Lung (tissue), 17 donors: ENCODE measurements at places on chromosomes 3 and 15. TPM values are rescaled to one million over a fixed set of nuclear protein-coding genes. Genes with fewer than 3 reads are reported as not detected.
A peak's percentile ranks its signal among the peaks of the same experiment; 100 is the strongest.

GRCh38 chr15:96293441-96293840 is 37.1 kb upstream of the NR2F2 start:
- H3K27ac ChIP-seq, result no peak overlapping the region
- DNase-seq, result no peak
- peaks cover 16% of the 10 kb centered on the region for H3K36me3 ChIP-seq
- no peaks in the 10 kb centered on the region for H3K4me1 ChIP-seq

DNA sequence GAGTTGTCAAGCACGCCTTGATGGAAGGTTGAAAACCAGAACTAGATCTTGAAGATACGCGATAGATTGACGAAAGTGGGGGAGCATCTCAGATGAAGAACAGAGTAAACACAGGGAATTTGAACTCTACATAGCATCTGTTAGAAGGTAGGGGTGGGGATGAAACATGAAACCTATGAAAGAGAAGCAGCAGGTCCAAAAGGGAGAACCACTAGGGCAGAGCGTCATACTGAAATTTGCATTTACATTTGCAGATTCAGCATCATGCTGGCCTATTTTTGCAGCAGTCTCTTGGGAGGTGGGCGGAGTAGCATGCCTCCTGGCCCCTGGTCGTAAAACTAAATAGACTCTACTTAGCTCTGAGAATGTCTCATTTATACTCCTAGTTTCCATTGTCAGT is 46.1 kb upstream of the RASGRP1 start:
- no peaks in the 10 kb centered on the region for H3K36me3 ChIP-seq
- H3K27ac ChIP-seq, result no peak overlapping the region
- no peaks in the 10 kb centered on the region for H3K27me3 ChIP-seq
- no peak overlapping the region for H3K4me3 ChIP-seq

- no peaks in the 10 kb centered on the region for H3K36me3 ChIP-seq
- DNase-seq, result no peak
These were observed 990 bp downstream of the ITIH4 start for GRCh38 chr3:52829482-52829881.

DNA sequence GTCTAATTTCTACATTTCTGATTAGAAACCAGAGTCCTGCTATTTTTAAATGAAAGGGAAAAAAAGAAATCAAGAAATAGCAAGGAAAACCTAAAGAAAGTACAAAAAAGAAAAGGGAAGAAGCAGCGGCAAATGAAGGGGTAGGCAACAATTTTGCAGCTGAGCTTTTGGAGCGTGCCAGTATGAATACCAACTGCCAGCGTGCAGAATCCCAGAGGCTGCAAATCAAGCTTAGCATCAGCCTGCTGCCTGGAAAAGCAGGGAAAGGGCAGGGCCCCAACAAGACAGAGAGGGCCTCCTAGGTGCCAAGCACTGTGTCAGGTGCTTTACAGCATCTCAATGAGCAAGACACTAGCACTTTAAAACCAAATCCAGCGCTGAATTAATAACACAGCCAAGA is 176.8 kb downstream of the STT3B start:
- H3K27me3 ChIP-seq, result no peaks in the 10 kb centered on the region
- H3K4me1 ChIP-seq, result no peaks in the 10 kb centered on the region
- no peak overlapping the region for H3K4me3 ChIP-seq
- H3K27ac ChIP-seq, result no peak overlapping the region

GRCh38 chr3:78728406-78729145 is 1039.2 kb downstream of the ROBO1 start:
- no peak overlapping the region for H3K27ac ChIP-seq
- no peak overlapping the region for H3K4me3 ChIP-seq
- peak; percentile 95 for DNase-seq
- no peaks in the 10 kb centered on the region for H3K27me3 ChIP-seq

DNA sequence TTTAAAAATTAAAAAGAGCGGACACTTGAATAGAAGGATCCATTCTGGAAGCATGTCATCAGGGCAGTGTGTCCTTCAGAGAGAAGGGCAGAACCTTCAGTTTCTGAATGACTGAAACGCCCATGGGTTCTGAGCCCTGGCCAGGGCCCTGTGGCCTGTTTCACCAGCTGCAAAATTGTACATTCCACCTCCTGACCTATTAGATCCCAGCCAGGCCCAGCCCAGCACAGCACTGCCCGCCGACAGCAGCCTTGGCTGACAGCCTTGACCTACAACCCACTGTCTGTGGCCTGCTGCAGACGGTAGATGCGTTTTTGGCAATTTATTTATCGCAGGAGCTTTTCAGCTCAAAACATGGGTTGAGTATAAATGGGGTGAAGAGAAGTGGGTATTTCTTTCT is 5.9 kb upstream of the POLG start:
- no peaks in the 10 kb centered on the region for H3K4me1 ChIP-seq
- no peak overlapping the region for H3K27ac ChIP-seq
- H3K4me3 ChIP-seq, result no peak overlapping the region
- DNase-seq, result no peak
- H3K36me3 ChIP-seq, result no peaks in the 10 kb centered on the region

- no peaks in the 10 kb centered on the region for H3K36me3 ChIP-seq
- no peak overlapping the region for H3K27ac ChIP-seq
- H3K4me1 ChIP-seq, result no peaks in the 10 kb centered on the region
- DNase-seq, result peak; percentile 89
- no peak overlapping the region for H3K4me3 ChIP-seq
These were observed 212.5 kb downstream of the OSBPL10 start for GRCh38 chr3:31768479-31769125.

DNA sequence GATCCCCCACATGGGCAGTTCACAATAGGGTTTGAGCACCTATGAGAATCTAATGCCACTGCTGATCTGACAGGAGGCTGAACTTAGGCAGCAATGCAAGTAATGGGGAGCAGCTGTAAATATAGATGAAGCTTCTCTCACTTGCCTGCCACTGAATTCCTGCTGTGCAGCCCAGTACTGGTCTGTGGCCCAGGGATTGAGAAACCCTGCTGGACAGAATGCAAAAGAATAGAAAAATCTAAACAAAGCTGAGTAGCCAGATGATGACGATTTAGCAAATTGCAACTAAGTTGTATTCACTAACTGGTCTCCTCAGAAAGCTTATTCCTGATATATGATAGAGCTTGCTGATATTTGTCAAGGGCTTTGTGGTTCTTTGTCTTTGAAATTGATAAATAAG is 34.3 kb upstream of the APH1B start:
- DNase-seq, result peak; percentile 40
- peaks cover 29% of the 10 kb centered on the region for H3K4me1 ChIP-seq
- H3K27me3 ChIP-seq, result no peaks in the 10 kb centered on the region

- H3K27me3 ChIP-seq, result no peaks in the 10 kb centered on the region
- H3K4me1 ChIP-seq, result peaks cover 50% of the 10 kb centered on the region
- H3K36me3 ChIP-seq, result no peaks in the 10 kb centered on the region
- no peak overlapping the region for H3K27ac ChIP-seq
These were observed 13.4 kb downstream of the ITPR1 start for GRCh38 chr3:4506559-4507023.

DNA sequence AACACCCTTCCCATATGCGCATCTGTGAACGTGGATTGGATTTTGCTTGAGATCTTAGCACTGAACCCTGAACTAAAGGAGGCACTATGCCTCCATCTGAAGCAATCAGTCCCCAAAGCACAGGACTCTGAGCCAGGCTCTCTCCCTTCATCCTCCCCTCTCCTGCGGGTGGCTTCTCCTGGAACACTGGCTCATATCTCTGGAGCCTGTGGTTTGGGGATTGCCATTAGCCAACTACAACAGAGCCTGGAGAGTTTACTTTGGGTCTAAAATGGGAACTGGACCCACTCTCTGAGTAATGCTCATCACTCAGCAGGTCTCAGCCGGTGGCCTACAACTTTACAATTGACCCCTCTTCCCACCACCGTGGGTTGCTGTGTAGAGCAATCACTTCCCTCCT is 190.8 kb upstream of the HES1 start:
- H3K4me3 ChIP-seq, result no peak overlapping the region
- no peaks in the 10 kb centered on the region for H3K36me3 ChIP-seq
- no peak overlapping the region for H3K27ac ChIP-seq
- no peak for DNase-seq
- H3K4me1 ChIP-seq, result peaks cover 2% of the 10 kb centered on the region

- no peaks in the 10 kb centered on the region for H3K36me3 ChIP-seq
- DNase-seq, result no peak
- H3K4me1 ChIP-seq, result no peaks in the 10 kb centered on the region
- no peak overlapping the region for H3K4me3 ChIP-seq
- no peak overlapping the region for H3K27ac ChIP-seq
These were observed 687.0 kb upstream of the NECTIN3 start for GRCh38 chr3:110384601-110385000.

- no peak for DNase-seq
- no peak overlapping the region for H3K4me3 ChIP-seq
- no peak overlapping the region for H3K27ac ChIP-seq
- no peaks in the 10 kb centered on the region for H3K36me3 ChIP-seq
- no peaks in the 10 kb centered on the region for H3K27me3 ChIP-seq
These were observed 82.2 kb downstream of the ABI3BP start for GRCh38 chr3:100910986-100911385.

DNA sequence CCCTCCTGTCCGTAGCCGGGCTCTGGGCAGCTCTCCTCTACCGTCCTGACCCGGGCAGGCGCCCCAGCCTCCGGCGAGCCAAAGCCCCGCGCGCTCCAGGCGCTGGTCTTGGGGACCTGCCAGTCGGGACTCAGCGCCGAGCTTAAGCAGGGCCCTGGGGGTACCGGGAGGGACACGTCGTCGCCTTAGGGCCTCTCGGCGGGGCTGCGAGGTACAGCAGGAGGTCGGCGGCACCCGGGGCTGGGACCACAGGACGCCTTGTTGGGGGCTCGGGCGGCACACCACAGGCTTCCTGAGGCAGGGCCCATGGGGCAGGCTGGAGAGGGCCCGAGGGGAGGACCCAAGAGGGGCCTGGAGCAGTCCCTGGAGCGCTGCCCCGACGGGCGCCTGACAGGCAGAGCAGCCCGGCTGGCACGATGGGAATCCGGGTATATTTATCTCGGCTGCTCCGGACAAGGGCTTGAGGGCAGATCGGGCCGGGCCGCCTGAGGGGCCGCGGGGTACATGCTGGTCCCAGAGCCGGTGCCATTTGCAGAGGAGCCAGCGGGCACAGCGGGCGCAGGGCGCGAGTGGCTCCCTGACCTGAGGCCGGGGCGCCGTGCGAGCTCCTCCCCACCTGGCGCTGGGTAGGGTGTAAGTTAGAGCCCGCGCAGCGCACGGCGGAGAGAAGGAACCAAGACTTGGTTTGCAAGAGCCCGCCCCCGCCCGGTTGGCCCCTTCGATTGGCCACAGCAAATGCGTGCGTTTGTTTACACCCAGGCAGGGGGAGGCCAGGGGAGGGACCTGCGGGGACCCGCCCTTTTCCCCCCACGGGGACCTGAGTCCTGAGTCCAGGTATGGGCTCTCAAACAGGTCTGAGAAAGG is 574 bp downstream of the SLC38A3 start:
- peaks cover 2% of the 10 kb centered on the region for H3K27me3 ChIP-seq
- H3K4me3 ChIP-seq, result peak overlapping the region; percentile 24
- H3K36me3 ChIP-seq, result no peaks in the 10 kb centered on the region
- no peak overlapping the region for H3K27ac ChIP-seq

DNA sequence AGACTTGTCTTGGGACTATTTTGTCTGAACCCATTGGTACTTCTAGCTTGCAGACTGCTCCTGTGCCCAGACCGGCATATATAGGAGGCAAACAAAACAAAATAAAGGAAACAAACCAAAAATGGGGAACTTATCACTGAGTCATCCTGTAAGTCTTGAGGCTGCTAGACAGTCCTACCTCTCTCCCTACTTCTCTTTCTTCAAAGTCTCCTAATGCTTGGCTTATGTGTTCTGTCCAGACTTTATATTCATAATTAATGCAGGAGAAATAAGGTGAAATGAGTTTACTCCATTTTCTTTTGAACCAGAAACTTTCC is 266.2 kb downstream of the ZNF385D start:
- H3K27ac ChIP-seq, result no peak overlapping the region
- H3K36me3 ChIP-seq, result no peaks in the 10 kb centered on the region
- H3K27me3 ChIP-seq, result no peaks in the 10 kb centered on the region
- no peak overlapping the region for H3K4me3 ChIP-seq

- no peaks in the 10 kb centered on the region for H3K27me3 ChIP-seq
These were observed 36.8 kb upstream of the TBL1XR1 start for GRCh38 chr3:177234121-177234520.

GRCh38 chr3:13693441-13693840 is 144.5 kb downstream of the FBLN2 start:
- H3K27me3 ChIP-seq, result no peaks in the 10 kb centered on the region
- no peak overlapping the region for H3K27ac ChIP-seq
- no peak for DNase-seq
- no peaks in the 10 kb centered on the region for H3K4me1 ChIP-seq
- H3K4me3 ChIP-seq, result no peak overlapping the region

DNA sequence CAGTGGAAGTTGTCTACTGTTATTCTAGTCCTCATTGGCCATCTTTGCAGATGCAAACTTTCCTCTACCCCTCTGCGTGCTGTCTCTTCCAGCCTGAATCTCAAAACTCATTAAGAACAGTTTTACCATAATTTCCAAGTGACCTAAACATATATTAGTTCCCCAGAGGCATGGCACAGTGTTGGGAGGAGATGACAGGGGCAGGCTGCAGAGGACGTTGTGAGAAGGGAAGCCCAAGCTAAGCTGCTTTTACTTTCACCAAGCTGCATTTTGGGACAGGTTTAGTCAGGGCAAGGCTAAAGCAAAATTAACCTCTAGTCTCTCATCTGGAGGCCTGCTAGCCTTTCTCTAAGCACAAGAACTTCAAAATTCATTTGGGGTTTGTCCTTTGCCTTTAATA is 318.6 kb upstream of the SATB1 start:
- DNase-seq, result no peak
- H3K4me3 ChIP-seq, result no peak overlapping the region
- no peaks in the 10 kb centered on the region for H3K27me3 ChIP-seq
- H3K36me3 ChIP-seq, result no peaks in the 10 kb centered on the region
- no peaks in the 10 kb centered on the region for H3K4me1 ChIP-seq

DNA sequence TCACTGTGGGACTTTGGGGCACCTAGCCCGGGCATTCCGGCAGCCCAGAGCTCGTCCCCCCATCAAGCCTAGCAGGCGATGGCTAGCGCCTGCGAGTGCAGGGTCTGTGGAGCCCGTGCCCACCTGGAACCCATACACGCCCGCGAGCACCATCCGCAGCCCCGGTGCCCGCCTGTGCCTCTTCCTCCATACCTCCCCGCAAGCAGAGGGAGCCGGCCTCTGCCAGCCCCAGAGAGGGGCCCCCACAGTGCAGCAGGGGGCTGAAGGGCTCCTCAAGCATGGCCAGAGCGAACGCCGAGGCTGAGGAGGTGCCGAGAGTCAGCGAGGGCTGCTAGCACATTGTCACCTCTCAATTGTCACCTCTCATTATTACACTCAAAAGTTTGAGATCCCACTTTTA is 167.8 kb upstream of the EPHA6 start:
- no peak for DNase-seq
- no peaks in the 10 kb centered on the region for H3K27me3 ChIP-seq
- H3K36me3 ChIP-seq, result no peaks in the 10 kb centered on the region
- no peaks in the 10 kb centered on the region for H3K4me1 ChIP-seq
- H3K4me3 ChIP-seq, result no peak overlapping the region

CLSTN2 gene
- polyA plus RNA-seq, result 0.07 TPM

FBN1 gene
- polyA plus RNA-seq, result 6.0 TPM

SEMA3G gene
- 19.1 TPM for polyA plus RNA-seq

SAMD7 gene
- not detected for polyA plus RNA-seq

GOLGA6L24 gene
- polyA plus RNA-seq, result not detected

SAMMSON gene
- polyA plus RNA-seq, result not detected

CNTN6 gene
- 3.3 TPM for polyA plus RNA-seq
